ENCODE measurements at places on chromosomes 16 and 17.

- DNase-seq: no peak
Observed at GRCh38 chr16:58027161-58027915, 1.8 kb downstream of the MMP15 start.

DNA sequence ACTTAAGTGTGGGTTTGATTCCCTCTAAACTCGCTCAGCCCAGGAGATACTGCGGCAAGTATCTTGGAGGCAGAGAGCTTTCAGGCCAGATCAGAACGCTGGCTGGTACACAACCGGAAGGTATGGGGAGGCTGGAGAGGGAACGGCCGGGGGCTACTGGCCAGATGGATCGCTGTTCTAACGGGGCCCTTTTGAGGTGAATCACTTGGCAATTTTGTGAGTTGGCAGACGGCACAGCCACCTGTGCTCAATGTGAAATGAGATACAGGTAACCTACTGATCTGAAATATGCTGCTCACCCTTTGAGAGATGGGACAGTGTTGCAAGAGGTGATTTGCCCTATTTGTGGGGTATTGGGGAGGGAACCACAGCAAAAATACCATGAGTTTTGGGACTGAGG is 622.9 kb upstream of the RBFOX1 start:
- DNase-seq: no peak

DNA sequence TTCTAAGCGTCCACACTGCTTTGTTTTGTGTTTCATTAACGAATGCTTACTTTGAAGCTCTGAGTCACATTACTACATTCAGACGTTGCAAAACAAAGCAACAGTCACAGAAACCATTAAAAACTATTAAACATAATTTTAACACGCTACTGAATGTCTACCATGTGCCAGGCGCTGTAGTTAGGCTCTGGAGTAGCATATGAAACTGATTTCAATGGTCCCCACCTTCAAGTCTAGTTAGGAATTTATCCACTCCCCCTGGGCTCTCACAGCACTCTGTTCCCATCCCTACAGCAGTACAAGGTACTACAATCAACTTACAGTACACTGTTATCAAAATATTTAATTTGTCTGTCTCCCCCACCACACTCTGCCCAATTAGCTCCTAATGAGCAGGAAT is 631 bp downstream of the UTP6 start:
- no peak for DNase-seq

DNA sequence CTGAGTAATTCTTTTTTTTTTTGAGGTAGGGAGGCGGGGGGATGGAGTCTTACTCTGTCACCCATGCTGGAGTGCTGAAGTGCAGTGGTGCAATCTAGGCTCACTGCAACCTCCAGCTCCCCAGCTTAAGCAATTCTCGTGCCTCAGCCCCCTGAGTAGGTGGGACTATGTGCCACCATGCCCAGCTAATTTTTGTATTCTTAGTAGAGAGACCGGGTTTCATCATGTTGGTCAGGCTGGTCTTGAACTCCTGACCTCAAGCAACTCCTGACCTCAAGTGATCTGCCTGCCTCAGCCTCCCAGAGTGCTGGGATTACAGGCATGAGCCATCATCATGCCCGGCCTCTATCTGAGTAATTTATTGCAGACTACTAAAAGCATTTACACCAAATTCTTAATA is 19.4 kb downstream of the KPNB1 start:
- DNase-seq: peak; percentile 77

GRCh38 chr17:46866747-46867146 is 15.4 kb downstream of the WNT9B start:
- DNase-seq: no peak

DNA sequence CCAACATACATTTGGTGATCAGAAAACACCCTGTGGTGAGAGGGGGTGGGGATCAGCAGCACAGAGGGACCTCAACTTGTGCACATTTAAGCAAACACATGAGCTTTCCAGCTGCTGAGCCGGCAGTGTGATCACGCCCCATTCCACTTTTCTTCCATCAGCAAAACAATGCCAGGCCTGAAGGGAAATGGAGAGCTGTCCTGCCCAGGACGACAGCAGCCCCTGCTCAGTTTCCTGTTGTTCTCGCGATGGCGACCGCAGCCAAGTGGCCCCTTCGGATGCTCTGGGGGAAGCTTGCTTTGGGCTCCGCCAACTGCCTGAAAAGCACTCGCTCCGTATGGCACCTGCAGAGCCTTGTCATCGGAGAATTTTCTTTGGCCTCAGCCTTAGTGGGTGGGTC is 272.3 kb downstream of the FOXL1 start:
- no peak for DNase-seq

- no peak for DNase-seq
Observed at GRCh38 chr17:57370037-57370581, 113.8 kb downstream of the MSI2 start.

- DNase-seq: no peak
Observed at GRCh38 chr17:67050066-67050465, 5.7 kb downstream of the CACNG1 start.

DNA sequence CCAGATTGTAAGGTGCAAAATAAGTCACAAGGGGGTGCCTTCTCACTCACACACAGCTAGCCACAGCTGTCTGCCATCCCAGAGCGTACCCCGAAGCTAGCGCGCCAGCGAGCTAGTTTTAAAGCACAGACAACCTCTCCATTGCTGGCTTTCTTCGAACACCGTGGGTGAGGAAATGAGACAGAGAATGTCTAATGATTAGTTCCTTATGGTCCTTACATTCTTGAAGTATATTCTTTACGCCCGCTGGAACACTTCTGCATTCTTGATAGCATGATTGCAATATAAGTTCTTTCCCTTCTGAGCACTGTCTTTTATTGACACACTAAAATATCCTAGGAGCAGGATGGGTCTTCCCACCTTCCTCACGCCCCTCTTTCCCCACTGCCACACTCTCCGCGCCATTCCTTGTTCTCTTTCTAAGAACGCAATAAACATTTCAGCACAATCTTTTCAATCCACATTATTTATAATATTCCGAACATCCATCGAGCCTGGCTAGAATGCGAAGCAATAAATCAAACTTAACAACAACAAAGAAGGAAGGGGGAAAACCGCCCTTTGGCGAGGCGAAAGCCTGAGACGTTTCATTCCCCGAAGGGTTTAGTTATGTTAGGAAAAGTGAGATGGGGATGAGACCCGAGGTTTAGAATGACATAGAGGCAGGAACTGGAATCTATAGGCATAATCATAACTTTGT is 251.3 kb downstream of the NTN1 start:
- DNase-seq: no peak

- DNase-seq: no peak
Observed at GRCh38 chr16:49127103-49127502, 154.5 kb downstream of the CBLN1 start.

DNA sequence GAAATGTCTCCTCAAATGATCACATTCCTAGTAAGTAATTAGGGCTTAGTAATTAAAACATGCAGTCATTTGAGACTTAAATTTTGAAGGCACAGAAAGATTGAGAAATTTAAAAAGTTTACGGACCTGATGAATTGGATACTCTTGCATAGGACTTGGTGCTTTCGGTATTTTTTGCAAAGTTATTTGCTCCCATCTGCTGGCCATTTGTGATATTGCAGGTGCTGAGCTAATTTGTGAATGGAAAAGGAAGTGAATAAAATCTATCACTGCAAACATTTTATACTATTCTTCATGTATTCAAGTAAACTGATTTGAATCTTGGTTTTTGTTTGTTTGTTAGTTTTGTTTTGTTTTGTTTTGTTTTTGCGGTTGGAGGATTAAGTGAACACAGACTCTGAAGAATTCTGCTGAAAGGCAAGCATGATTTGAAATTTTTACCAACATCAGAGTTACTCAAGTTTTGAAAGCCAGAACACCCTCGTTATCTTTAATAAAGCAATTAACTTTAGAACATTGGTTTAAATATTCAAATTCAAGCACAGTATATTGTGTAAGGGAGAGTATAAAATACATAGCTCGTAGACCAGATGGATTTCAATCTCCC is 689.5 kb upstream of the RBFOX1 start:
- DNase-seq: peak; percentile 16

DNA sequence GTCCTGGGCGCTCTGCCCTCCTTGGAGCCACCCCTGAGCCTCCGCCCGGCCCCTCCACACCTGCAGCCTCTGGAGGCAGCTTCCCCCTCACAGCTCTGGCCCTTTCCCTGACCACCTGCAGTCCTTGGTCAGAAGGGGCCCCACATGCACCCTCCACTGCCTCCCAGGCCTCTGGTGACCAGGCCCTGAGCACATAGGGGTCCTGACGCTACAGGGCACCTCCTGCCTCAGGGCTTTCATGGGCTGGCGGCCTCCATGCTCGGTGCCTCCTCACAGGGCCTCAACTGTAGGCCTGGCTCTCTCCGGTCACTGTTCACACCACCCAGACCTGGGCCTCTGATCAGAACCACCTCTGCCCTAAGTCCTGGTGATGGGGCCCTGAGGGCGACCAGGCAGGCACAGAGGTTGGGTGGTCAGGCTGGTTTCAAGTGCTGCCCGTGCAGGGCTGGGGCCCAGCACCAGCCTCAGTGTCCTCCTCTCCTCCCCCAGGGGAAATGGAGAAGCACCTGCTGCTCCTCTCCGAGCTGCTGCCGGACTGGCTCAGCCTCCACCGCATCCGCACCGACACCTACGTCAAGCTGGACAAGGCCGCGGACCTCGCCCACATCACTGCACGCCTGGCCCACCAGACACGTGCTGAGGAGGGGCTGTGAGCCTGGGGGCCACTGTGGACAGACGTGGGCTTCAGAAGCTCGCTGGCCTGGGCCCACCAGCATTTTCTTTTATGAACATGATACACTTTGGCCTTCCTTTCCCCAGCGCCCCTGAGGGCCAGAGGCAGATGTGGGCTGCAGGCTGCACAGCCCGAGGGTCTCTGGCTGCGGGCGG is 3.9 kb downstream of the APRT start:
- no peak for DNase-seq

DNA sequence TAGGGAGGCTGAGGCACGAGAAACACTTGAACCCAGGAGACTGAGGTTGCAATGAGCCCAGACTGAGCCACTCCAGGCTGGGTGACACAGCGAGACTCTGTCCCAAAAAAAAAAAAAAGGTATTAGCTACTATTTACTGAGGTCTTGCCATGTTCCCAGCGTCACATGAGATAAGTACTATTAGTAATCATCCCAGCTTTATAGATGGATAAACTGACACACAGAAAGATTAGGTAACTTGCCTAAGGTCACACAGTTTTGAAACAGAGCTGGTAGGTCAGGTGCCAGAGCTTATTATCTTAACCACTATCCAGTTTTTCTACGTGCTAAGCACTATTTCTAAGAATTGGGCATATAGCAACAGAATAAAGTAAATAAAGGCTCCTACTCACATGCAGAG is 51.6 kb downstream of the TEX14 start:
- DNase-seq: no peak

- DNase-seq: no peak
Observed at GRCh38 chr16:8818504-8819270, 21.0 kb downstream of the PMM2 start.

DNA sequence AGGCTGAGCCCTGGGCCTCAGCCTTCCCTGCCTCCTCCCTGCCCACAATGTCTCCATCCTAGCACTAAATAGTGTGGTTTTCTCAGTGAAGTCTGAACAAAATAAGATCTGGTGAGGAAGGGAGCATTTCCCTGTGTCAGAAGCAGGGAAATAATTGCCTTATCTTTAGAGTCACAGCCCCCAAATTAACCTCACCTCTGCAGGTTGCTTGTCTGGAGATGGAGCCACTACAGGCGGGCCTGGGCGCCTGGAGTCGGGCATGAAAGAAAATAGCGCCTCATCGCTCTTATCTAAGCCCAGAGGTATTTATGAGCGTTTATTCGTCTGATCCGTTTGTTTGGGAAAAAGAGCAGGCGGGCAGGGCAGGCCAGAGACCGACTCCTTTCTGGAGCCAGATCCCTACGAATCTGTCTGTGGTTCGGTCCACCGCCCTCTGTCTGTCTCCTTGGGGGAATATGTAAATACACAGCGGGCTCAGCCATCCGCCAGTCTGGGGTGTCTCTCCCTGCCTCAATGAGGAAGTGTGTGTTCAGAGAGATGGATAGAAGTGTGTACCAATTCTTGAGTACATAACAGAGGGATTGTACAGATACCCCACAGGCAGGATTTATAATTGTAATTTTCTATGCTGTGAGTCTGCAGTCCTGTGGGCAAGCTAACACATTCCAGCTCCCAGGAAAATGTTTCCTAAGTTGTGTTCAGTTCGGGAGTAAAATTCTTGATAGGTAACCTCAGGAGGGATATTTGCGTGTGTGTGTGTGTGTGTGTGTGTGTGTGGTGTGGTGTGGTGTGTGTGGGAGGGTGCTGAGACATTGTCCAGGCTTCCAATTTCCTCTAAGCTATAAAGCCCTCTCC is 4.3 kb downstream of the HOXB6 start:
- no peak for DNase-seq

DNA sequence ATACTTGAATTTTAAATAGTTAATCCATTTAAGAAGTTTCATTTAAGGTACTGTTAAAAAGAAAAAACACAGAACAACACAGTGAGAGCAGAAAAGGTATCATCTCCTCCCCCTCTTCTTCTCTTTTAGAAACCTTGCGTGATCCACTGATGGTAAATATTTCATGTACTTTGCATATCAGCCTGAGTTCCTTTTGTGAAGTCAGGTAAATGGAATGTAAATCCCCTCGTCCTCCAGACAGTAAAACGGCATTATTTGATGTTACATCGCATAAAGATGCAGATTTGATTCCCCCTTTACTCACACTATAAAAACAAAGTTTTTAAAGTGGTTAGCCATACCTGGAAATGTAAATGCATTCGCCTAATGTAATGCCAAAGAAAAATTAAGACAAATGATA is 234.4 kb downstream of the WWOX start:
- no peak for DNase-seq

DNA sequence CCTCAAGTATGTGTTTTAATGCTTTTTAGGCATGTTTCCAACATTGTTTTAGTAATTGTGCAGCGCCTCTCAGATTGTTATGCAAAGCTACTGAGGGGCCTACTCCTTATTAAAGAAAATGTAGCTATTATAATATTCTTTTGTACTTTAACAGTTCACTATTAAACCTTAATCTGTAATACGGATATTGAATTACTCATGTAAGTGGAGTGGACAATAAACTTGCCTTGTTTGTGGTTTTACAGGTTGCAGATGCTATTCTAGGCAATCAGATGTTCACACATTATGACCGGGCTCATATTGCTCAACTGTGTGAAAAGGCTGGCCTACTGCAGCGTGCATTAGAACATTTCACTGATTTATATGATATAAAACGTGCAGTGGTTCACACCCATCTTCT is 41.0 kb downstream of the PTRH2 start:
- DNase-seq: no peak

Data from HL-60 (cell line).